ENCODE measurements at places on chromosomes 12 and 14. TPM values are rescaled to one million over a fixed set of nuclear protein-coding genes. Genes with fewer than 3 reads are reported as not detected.

GLT8D2 gene
- not detected for total RNA-seq

- H3K36me3 ChIP-seq, result peaks cover 32% of the 10 kb centered on the region
- H3K27me3 ChIP-seq, result no peaks in the 10 kb centered on the region
- H3K27ac ChIP-seq, result peak overlapping the region; percentile 77
- no peak for DNase-seq
These were observed 10.6 kb downstream of the CCDC88C start for GRCh38 chr14:91406982-91407381.

GRCh38 chr14:61444215-61444768, 122.9 kb downstream of the PRKCH start:
- peaks cover 82% of the 10 kb centered on the region for H3K4me1 ChIP-seq
- peaks cover 54% of the 10 kb centered on the region for H3K36me3 ChIP-seq
- no peaks in the 10 kb centered on the region for H3K27me3 ChIP-seq
- peak overlapping the region; percentile 88 for H3K27ac ChIP-seq
- peak overlapping the region; percentile 72 for H3K4me3 ChIP-seq
- peak; percentile 69 for DNase-seq

GRCh38 chr12:108332791-108333382, 6.2 kb downstream of the CMKLR1 start:
- H3K27me3 ChIP-seq, result peaks cover 13% of the 10 kb centered on the region
- H3K4me3 ChIP-seq, result no peak overlapping the region
- H3K4me1 ChIP-seq, result peaks cover 4% of the 10 kb centered on the region
- H3K27ac ChIP-seq, result no peak overlapping the region

DNA sequence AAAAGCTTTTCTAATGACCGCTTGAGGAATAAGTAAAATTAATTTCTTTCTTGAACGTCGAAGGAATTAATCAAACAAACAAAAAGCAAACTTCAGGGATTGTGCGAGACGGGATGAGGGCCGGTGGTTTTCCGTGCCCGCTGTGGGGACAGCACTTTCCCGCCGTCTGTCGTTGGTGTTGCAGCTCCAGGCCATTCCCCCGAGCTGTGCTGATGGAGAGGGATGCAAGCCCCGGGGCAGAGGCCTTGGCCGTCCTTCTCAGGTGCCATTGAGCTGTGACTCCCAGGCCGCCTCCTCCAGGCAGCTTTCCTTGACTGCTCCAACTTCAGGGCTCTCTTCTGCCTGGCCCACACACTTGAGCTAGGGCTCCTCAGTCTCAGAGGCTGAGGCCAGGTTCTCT, 109.0 kb upstream of the C14orf180 start:
- no peak overlapping the region for H3K27ac ChIP-seq
- peaks cover 9% of the 10 kb centered on the region for H3K27me3 ChIP-seq
- no peaks in the 10 kb centered on the region for H3K36me3 ChIP-seq
- no peak for DNase-seq
- H3K4me1 ChIP-seq, result no peaks in the 10 kb centered on the region
- H3K4me3 ChIP-seq, result no peak overlapping the region

Measured in activated naive CD8-positive, alpha-beta T cell treated with anti-CD3 and anti-CD28 coated beads, Interleukin-2, amount 10 ng/mL, durations not matched to agents 7 days and 5 days (primary cell).